CD4-positive, alpha-beta T cell treated with Interleukin-10 for 1 hour (primary cell): ENCODE measurements at places on chromosomes 7 and 10.
A peak's percentile ranks its signal among the peaks of the same experiment; 100 is the strongest.

- DNase-seq, result peak; percentile 73
Observed at GRCh38 chr10:28663576-28664368, 13.5 kb upstream of the BAMBI start.

GRCh38 chr10:23344241-23344841 lies at the start of gene C10orf67:
Gene C10orf67 (minus strand): TSS chr10:23344797. CDS start chr10:23344774, 23 bp downstream.
- DNase-seq, result peak; percentile 35

GRCh38 chr7:77674878-77675277 lies 21.4 kb upstream of the RSBN1L start:
- DNase-seq, result no peak

GRCh38 chr7:73556208-73557107 lies 1.0 kb downstream of the BCL7B start:
- DNase-seq, result no peak

- no peak for DNase-seq
Observed at GRCh38 chr10:45427970-45428366, 54.0 kb downstream of the ALOX5 start.

- no peak for DNase-seq
Observed at GRCh38 chr7:76513817-76514799, 3.8 kb downstream of the UPK3B start.

- no peak for DNase-seq
Observed at GRCh38 chr7:115005953-115006352, 84.1 kb downstream of the MDFIC start.

- no peak for DNase-seq
Observed at GRCh38 chr10:28777911-28778310, 100.6 kb downstream of the BAMBI start.

- no peak for DNase-seq
Observed at GRCh38 chr7:55770778-55771177, 91.8 kb downstream of the SEPTIN14 start.

DNA sequence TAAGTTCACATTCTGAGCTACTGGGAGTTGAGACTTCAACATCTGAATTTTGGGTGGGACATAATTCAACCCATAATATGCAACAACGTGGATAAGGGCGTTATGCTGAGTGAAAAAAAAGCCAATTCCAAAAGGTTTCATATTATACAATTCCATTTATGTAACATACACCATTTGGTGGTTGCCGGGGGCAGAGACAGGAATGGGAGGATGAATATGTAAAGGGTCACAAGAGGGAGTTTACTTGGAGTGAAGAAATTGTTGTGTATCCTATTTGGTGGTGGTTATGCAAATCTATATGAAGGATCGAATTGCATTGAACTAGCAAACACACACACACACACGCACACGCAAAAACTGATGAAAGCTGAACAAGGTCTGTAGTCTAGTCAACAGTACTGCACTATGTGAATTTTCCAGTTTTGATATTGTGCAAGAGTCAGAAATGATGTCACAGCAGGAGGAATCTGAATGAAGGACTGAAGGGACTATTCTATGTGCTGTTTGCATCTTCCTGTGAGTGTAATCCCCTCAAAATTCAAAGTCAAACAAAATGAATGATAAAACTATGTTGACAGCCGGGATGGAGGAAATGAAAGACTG lies 249.2 kb upstream of the HABP2 start:
- no peak for DNase-seq

DNA sequence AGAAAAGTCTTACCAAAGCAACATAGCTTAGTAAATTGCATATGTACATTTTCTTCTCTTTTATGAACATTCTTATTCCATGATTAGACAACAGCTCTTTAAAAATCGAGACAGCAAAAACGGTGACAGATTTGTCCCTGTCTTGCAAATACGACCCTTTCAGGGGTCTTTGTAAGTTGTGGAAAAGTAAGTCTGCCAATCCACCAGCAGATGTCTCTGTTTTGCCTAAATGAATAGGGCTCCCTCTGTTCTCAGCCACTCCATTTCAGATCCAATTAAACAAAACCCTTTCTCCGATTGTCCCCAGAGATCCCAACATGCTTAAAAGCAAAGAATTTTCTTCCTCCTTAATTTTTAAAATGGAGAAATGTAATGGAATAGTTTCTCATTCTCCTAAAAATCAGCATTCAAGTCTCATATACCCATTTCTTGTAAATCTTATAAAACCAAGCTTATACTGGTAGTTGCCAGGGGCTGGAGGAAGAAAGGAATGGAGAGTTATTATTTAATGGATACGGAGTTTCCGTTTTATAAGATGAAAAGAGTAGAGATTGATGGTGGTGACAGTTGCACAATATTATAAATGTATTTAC lies 61.0 kb upstream of the NFE2L3 start:
- DNase-seq, result peak; percentile 59

DNA sequence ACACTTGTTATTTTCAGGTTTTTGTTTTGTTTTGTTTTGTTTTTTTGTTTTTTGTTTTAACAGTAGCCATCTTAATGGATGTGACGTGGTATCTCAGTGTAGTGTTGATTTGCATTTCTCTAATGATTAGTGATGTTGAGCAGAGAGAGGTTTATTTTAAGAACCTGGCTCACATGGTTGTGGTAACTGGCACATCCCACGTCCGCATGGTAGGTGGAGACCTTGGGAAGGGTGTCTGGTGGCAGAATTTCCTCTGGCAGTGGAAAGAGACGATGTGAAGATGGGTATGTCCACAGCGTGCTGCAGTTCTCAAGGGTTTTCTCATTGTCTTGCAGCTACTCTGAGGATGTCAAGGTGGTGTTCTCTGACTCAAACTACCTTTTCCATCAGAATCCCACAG lies 252.2 kb downstream of the GALNT17 start:
- no peak for DNase-seq

DNA sequence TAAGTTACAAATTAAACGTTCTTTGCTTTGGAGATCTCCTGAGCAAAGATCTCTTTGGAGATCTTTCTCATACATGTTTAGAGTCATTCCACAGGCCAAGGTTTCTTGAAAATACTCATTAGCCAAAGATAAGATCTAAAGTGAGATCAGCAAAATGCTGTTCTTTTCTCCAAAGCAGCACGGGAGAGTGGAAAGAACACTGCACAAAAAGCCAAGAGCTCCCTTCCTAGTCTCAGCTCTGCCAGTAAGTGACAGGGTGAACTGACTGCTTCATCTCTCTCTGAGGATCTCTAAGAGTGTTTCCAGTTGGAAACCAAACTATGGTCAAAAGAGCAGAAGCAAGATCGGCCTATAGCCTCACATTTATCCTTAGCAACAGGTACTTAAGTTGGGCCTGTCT lies 168.4 kb upstream of the ASAH2 start:
- DNase-seq, result no peak

GRCh38 chr7:22814261-22815208 lies 8.1 kb downstream of the TOMM7 start:
- no peak for DNase-seq

DNA sequence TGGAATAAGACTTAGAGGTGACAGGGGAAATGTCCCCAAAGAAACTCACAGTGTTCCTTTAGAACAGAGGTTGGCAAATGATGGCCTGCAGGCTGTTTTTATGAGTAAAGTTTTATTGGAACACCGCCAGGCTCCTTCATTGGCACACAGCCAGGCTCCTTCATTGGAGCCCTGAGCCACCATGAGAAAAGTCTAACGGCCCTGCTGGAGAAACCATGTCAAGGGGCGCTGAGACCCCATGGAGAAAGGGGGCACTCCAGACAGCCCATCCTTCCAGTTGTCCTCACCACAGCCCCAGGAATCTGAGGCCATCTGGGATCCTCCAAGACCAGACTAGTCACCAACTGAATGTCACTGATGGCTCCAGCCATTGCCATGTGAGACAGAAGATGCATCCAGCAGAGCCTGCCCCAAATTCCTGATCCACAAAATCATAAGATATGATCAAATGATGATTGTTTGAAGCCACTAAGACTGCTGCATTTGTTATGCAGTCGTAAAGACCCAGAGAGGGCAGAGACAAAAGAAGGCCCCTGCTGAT lies 88.2 kb upstream of the GPR26 start:
- DNase-seq, result no peak

GRCh38 chr7:136479922-136480321 lies 388.5 kb upstream of the CHRM2 start:
- DNase-seq, result no peak

DNA sequence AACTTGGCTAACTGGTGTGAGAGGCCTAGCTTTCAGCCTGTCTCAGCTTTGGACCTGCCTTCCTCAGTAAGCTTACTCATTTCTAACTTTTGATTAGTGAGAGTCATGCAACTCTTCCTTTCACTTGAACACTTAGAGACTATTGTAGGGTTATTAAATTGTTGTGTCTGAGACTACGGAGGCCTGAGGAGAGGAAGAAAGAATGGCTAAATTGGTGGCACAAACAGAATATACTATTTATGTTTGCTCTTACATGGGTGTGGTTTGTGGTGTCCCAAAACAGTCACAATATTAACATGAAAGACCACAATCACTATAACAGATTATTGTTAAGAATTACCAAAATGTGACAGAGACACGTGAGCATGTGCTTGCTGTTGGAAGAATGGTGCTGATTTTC lies 82.1 kb downstream of the TRIM24 start:
- no peak for DNase-seq

DNA sequence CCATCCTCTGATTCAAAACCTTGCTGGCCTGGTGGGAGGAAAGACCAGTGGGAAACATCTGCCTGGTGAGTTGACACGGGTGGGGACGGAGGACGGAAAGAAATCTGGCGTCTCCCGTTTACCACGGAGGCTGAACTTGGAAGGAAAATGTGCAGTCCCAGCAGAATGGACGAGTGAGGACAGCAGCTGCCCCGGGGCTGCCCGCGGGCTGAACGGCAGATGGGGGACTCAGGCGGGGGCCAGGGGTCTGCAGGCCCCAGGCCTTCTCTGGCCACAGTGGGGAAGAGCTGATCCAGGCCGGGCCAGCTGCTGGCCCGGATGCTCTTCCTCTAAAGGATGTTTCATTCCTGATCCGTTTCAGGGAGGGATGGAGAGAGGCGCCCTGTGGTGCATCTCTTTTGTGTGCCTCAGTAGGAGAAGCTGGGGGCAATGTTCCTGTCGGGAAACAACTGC lies 147.5 kb upstream of the CHST15 start:
- DNase-seq, result no peak

- no peak for DNase-seq
Observed at GRCh38 chr10:54797636-54798321, 3.3 kb downstream of the PCDH15 start.

- DNase-seq, result no peak
Observed at GRCh38 chr10:118139321-118139720, 92.6 kb upstream of the RAB11FIP2 start.

DNA sequence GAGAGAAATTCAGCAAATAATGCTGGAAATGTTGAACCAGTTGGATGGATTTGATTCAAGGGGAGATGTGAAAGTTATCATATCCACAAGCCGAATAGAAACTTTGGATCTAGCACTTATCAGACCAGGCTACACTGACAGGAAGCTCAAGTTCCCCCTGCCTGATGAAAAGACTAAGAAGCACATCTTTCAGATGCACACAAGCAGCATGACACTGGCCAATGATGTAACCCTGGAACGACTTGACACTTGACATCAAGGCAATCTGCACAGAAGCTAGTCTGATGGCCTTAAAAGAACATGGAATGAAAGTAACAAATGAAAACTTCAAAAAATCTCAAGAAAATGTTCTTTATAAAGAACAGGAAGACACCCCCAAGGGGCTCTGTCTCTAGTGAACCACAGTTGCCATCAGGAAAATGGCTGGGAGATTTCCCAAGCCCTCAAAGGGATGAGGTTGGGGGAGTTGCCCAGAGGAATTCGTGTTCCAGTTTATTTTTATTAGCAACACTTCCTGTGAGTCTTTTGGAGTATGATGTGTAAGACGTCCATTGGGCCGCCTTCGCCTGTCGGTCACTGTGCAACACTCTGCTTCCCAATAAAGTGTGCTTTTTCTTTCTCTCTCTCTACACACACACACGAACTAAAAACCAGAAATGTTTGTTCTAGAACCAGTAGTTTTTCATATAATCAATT lies 200.0 kb downstream of the HIBADH start:
- no peak for DNase-seq

GRCh38 chr7:69597278-69598076 lies 798 bp upstream of the AUTS2 start:
- no peak for DNase-seq

- no peak for DNase-seq
Observed at GRCh38 chr10:127943336-127943910, 36.5 kb downstream of the PTPRE start.

GRCh38 chr10:58177362-58177947 lies 90.2 kb downstream of the IPMK start:
- peak; percentile 19 for DNase-seq

GRCh38 chr7:74637745-74638144 lies 19.8 kb upstream of the GTF2I start:
- DNase-seq, result no peak

DNA sequence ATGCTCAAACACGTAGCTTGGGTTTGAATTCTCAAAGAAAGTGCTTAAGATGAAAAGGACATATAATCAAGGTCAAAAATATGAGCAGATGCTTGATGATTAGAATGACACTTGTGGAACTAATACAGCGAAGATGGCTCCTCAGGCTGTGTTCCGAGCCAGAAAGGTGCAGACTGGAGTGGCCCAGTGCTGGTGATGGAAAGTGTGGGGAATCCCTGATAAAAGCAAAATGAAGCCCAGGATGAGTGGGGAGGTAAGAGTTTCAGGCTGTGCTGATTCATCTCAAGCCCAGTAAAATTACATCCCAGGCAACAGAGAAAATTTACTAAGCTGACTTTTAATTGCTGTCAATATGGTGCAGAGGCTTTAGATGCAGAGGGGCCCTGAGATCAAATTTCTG lies 77.8 kb upstream of the IKZF1 start:
- no peak for DNase-seq

DNA sequence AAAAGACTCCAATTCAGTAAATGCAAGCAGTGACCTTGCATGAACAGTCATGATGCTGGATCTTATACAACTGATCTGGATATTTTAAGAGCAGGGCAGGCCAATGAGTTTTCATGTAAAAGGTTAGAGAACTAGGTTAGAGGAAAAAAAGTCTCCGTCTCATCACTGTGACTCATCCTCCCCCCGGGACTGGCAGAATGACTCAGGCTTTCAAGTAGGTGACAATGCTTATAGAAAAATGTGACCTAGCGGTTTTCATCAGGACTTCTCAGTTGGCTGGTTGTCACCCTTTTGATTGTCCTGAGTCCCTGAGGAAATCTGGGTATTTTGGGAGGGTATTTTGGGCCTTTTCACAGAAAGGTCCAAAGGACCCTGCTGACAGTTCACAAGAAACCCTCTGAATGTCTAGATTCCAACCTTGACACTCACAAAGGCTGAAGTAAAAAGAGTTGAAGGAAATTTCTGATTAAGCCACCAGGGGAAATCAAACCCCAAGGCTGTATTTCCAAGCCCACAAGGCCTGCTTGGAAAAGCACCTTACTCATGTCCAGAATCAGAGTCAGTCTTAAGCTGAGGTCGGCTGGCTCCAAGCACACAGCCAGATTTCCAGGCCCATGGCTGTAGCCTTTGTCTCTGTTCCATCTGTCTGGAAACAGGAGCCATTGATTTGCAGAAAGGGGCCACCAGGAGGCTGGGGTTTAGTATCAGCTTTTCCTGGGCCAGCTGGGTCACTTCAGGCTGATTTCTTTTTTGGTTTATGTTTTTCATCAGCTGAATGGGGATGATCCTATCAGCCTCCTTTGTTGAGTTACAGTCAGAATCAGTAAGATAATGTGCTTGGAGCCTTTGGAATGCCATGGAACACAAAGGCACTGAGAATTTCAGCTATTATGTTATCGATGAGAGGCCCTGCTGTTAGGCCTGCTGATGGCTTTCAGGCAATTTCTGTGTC lies 226.4 kb upstream of the HABP2 start:
- no peak for DNase-seq

- DNase-seq, result peak; percentile 11
Observed at GRCh38 chr10:100827819-100828737, 82.7 kb downstream of the PAX2 start.

GRCh38 chr7:763762-764161 lies 36.7 kb upstream of the PRKAR1B start:
- no peak for DNase-seq
